ENCODE measurements at places on chromosomes 4 and X.

DNA sequence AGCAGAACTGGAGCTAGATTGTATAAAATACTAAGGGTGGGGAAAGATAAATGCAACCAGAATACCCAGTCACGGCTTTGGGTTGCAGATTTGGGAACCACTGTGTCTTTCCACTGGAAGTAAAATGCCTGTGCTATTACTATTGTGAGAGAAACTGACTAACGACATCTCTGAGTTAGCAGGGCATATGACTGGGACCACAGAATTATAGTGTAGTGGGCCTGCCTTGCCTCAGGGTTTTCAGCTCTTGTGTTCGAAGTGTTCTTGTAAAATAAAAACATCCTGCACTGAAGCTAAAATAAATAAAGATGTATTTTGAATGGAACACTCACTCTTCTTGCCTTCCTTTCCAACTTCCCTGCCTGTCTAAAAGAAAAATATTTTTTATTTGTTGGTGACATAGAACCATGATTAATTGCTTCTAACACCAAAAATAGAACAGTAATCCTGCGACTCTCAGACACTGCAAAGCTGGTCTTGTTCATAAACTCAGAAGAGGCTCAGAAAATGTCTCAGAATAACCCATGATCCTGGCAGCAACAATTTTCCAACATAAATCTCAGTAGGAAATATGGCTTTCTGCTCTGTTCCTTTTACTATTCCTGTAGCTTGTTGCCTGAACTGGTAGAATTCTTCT lies 104.2 kb downstream of the FAM47B start:
- DNase-seq: no peak

DNA sequence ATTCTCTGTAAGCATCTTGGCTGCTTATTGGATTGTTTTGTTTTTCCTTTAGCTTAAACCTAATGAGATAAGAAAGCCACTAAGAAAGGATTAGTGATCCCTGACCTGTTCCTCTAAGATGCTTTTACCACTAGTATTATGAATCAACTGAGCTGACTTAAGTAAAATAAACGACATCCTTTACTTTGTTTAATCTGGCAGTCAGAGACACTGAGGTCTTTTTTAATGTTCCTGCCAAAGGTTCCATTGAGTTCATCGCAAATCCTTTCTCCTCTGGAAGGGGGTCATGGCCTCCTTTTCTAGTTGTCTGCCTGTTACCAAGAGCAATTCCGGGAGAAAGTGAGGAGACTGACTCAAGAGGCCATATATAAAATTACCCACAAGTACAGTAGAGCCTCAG lies 1038.3 kb upstream of the SLIT2 start:
- DNase-seq: no peak

GRCh38 chr4:24781999-24782745 lies 13.2 kb upstream of the SOD3 start:
- DNase-seq: no peak

DNA sequence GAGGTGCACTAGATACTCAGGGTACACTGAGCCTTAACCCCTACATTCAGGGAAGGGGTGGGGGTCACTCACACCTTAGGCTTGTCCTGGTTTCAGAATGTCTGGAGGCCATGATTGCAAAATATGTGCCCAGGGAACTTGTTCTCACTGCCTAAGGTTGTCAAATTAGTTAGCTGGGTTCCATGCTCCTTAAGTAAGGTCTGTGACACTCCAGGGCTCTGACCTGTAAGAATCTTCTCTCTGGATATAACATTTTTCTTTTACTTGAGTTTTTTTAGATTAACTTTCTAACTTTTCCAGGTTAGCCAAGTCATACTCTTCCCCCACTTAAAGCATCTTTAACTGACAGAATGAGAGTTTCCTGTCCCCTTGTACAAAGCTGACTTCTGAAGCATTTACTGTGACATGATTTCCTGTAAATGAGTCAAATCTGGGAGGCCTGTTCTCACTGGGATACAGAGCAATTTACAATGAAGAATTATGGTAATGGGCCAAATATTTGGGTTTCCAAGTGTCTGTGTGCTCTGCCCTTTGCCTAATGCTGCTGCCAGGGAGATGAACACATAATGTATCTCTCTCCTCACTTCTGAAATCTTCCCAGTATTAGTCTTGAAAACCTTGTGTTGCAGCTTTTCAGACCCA lies 101.7 kb downstream of the GATB start:
- DNase-seq: no peak

- no peak for DNase-seq
Observed at GRCh38 chr4:61541459-61541858, 341.3 kb downstream of the ADGRL3 start.

- DNase-seq: no peak
Observed at GRCh38 chrX:40391662-40392061, 189.1 kb upstream of the ATP6AP2 start.

- no peak for DNase-seq
Observed at GRCh38 chr4:11720292-11720691, 291.6 kb upstream of the HS3ST1 start.

- DNase-seq: no peak
Observed at GRCh38 chr4:61805979-61806378, 605.9 kb downstream of the ADGRL3 start.

DNA sequence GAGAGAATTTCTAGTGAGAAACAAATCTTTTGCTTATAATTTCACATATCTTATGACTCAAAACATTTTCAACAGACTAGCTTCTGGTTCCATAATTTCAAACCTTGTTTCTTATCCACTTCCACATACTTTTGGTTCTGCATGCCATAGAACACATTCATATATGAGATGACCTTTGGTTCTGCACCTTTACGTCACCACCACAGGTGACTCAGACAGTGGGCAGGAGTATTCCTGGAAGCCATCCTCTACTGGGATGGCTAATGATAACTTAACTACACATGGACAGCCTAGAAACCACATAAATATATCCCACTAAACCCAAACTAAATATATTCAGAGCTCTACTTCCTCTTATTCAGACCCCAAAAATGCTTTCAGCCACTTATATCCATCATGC lies 133.3 kb downstream of the DCK start:
- DNase-seq: no peak

GRCh38 chr4:170497689-170498088 lies 407.9 kb upstream of the AADAT start:
- DNase-seq: no peak

GRCh38 chrX:3963980-3964379 lies 250.5 kb upstream of the PRKX start:
- DNase-seq: no peak

- no peak for DNase-seq
Observed at GRCh38 chrX:19563327-19563726, 48.0 kb upstream of the MAP3K15 start.

DNA sequence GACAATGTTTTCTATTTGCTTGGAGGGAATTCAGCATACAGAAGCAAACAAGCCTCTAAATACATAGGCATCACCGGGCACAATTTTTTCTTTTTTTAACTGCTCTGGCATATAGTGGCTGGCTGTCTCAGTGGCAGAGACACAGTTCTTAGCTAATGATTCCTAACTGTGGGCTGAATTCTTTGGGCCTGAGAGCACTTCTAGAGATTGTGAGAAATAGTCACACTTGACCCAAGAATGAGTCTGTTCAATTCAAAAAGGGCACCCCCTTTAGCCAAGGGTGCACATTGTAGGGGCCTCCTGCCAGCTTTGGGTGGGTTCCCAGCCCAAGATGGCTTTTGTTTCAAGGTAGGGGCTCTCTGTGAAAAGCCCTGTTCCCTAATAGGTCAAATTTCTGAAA lies 345.7 kb downstream of the ARHGAP10 start:
- no peak for DNase-seq

- no peak for DNase-seq
Observed at GRCh38 chr4:7273738-7274297, 81.5 kb downstream of the SORCS2 start.

- no peak for DNase-seq
Observed at GRCh38 chr4:81442484-81443085, 29.1 kb downstream of the RASGEF1B start.

- DNase-seq: no peak
Observed at GRCh38 chr4:39231660-39232059, 49.3 kb downstream of the WDR19 start.

GRCh38 chrX:55638933-55639332 lies 15.7 kb downstream of the FOXR2 start:
- no peak for DNase-seq

- DNase-seq: no peak
Observed at GRCh38 chr4:124535003-124535402, 177.5 kb downstream of the ANKRD50 start.

DNA sequence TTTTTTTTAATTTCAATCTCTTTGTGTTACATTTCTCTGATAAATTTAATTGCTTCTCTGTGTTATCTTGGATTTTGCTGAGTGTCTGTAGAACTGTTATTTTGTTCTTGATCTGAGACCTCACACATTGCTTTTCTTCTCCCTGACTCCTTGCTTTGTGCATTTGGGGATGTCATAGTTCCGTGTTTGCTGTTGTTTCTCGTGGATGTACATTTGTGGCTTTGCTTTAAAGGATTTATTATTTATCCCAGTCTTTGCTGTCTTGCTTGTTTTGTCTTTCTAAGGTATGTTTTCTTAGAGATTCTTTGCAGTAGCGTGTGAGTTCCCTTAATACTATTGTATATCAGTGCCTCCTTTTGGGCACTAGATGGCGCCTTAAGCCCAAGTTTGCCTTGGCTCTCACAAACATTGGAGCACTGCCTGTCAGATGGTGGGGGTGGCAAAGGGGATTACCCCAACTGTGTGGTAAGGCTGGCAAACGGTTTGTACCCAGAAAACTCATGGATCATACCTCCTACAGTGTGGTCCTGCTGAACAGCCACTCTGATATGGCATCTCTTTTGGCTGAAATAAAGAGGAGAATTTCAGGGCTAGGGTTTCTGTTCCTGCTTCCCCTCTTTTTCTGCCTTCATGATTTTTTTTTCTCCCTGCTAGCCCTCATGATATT lies 96.4 kb downstream of the PGRMC2 start:
- peak; percentile 36 for DNase-seq

DNA sequence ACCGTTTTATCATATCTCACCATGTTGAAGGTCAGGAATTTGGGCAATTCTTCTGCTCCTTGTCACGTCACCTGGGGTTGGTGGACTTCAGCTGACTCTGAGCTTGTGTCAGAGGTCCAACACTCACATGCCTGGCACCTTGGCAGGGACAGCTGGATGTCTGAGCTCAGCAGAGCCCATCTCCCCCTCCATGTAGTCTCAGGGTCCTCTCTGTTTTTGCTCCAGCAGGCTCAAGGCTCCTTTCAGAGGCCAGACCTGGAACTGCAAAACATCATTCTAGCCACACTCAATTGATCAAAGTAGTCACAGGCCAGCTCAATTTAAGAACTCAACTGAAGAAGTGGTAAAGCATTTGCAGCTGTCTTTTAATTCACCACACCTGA lies 45.4 kb downstream of the EDNRA start:
- DNase-seq: no peak

DNA sequence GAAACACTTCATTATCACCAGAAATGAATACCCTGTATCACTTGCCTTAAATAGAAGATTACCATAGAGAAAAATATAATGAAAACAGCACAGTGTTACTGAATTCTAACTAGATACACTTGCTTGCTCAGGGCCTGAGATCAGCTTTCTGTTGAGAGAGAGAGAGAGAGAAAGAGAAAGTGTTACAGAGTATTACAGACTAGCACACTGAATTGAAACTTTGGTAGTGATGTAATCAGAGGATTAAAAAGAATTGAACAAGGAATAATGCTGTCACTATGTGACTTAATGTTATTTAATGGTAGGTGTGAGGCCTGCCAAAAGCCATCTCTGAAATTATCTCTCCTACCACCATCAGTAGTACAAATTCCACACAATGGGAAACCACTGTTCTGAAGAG lies 35.5 kb upstream of the CASK start:
- no peak for DNase-seq

GRCh38 chr4:14155803-14156202 lies 528.3 kb upstream of the BOD1L1 start:
- no peak for DNase-seq

- no peak for DNase-seq
Observed at GRCh38 chr4:171583790-171584189, 229.4 kb upstream of the GALNTL6 start.

GRCh38 chr4:178275671-178276360 lies 833.6 kb upstream of the AGA start:
- DNase-seq: no peak

DNA sequence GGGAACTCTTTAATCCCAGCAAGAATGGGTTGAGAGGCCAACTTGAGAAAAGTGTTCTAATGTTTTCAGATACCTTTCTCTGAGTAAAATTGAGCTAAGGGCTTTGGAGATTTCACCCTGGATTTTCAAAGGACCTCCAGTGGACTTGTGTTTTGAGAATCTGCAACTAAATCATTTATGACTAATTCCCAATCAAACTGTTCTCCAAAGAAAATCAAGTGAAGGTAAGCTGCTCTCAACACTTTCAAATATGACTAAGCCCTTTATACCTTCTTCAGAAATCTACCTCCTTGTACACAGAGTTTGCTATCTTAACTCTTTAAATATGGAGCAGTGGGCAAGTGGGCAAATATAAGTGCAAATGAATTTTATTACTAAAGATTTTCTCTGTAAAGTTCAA lies 392.9 kb downstream of the PDGFC start:
- DNase-seq: no peak

DNA sequence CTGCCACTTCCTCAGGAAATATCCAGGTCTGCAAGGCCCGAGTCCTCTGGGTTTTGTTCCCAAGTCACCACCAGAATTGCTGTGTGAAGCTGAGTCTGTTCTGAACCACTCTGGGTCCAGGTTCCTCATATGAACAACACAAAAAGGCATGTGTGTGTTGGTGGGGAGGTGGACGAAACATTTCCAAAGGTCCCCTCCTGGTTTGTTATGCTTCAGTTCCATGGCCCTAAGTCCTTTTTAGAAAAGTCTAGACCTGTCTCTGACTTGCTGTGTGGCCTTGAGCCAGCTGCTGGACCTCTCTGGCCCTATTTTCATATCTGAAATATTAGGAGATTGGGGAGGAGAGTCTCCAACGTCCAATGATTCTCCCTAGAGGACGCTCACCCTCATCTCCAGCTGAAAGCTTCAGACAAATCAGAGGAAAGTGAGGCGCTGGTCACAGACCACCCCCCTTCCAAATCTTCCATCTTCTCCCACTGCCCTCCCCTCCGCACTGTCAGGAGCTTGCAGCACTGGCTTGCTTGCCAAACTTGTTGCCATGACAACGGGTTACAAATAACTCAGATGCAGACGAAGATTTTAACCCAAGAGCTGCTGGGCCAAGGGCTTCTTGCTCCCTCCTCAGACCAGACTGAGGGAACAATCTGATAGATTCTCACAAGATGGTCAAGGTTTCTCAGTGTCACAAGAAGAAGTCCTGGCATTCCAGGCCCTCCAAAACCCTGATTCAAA lies 64.5 kb downstream of the SMC1A start:
- DNase-seq: no peak

DNA sequence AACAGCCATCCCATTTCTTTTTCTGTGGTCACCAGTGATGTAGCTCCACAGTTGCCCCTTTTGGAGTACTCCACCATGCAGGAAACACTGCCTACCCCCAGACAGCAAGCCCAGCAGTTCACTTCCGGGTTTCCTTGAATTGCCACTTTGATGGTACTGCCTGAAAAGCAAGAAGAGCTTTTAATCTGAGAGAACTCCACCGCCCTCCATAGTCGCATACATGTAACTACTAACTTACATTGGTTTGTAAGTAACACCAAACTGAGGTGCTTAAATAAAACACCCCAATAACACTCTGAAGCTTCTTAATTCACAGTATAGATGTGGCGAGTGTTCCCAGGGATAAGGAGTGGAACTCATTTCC lies 53.6 kb upstream of the HPSE start:
- no peak for DNase-seq

GRCh38 chrX:12548341-12548740 lies 242.9 kb upstream of the PRPS2 start:
- no peak for DNase-seq

GRCh38 chrX:45540181-45540580 lies 339.5 kb upstream of the DIPK2B start:
- DNase-seq: no peak

All from Panc1 (cell line).